ENCODE measurements at places on chromosomes 2 and 18. TPM values are rescaled to one million over a fixed set of nuclear protein-coding genes. Genes with fewer than 3 reads are reported as not detected.

The SIX3 gene
- not detected for total RNA-seq

The NMUR1 gene
- not detected for total RNA-seq

The BMP10 gene
- 0.44 TPM for total RNA-seq

The METTL21A gene
- 9.9 TPM for total RNA-seq

The TNFAIP6 gene
- total RNA-seq: 44.2 TPM

The VPS4B gene
- 45.7 TPM for total RNA-seq

The MDH1B gene
- total RNA-seq: 0.43 TPM

The HOXD13 gene
- not detected for total RNA-seq

The LOXL3 gene
- 2.9 TPM for total RNA-seq

The NDUFV2 gene
- 103 TPM for total RNA-seq

The CXCR1 gene
- not detected for total RNA-seq

The CHRNA1 gene
- 0.66 TPM for total RNA-seq

The FOXD4L1 gene
- total RNA-seq: 0.14 TPM

Measured in placental pericyte (primary cell).